ENCODE measurements at places on chromosomes 12 and 14.

GRCh38 chr12:11725686-11726085 lies 76.2 kb downstream of the ETV6 start:
- no peak for DNase-seq

GRCh38 chr12:112907415-112908157 lies 824 bp downstream of the OAS1 start:
- DNase-seq, result no peak

- no peak for DNase-seq
Measured at GRCh38 chr14:33317675-33318074, 379.0 kb downstream of the NPAS3 start.

DNA sequence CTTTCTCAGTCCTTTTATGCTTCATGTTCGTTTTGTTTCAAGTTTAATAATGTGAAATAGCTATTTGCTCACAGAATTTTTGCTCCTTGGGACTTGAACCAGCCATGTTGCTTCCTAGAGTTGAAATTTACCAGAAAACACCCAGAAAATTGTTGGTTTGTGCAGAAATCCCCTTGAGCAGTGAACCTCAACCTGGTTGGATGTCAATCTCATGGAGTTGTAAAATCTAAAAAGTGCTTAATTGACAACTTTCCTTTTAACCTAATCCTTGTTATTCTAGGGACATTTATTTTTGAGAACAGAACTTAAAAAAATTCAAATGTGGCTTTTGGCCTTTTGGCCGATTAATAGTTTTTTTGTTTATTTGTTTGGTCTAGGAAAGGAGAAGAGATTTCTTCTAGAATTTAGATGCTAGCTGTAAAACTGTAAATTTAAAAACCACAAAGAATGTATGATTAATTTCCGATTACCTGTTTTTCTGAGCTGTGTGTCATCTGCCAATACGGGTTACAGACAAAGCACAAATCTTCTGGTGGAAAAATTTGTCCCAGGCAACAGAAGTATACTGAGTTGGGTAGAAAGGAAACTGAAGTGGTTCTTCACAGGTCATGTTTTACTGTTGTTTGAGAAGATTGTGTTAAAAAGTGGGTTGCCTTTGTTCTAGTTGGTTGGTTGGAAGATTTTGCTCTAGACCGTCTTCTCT lies 154.4 kb downstream of the FUT8 start:
- no peak for DNase-seq

- no peak for DNase-seq
Measured at GRCh38 chr12:77388445-77389265, 323.3 kb upstream of the E2F7 start.

DNA sequence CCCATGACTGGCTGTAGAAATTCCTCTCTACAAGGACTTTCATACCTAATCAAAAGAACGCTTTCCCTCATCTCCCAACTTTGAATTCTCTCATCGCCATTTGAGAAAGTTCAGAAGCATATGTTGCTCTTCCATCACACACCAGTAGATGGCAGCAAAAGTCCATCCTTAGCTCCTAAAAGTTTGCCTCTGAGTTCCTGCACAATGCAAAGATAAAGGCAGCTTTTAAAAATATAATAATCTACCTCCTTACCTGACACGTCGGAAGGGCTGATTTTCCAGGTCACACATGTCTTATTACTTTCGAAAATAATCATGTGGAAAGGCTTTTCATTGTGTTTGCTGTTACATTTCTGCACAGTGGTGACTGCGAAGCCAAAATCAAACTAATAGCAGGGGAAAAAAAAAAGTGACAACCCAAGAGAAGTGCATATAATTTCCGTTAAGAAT lies 456.7 kb upstream of the SEL1L start:
- DNase-seq, result peak; percentile 39

DNA sequence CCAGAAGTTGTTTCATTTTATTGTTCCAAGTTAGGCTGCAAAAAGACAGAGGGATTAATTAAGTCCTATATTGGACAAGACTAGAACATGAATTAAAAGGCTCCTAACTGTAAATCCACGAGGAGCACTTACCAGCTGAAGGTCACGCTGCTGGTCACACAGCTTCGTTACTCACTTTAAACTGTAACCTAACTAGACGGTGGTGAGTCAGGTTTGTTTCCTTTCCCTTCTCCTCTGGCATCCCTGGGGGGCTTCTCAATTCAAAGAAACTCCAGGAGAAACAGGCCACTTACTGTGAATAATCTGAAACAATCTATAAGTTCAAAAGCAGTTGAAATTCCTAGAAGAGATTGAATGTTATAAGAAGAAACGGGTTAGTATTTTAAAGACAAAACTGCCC lies 331.4 kb downstream of the BCAT1 start:
- DNase-seq, result no peak

DNA sequence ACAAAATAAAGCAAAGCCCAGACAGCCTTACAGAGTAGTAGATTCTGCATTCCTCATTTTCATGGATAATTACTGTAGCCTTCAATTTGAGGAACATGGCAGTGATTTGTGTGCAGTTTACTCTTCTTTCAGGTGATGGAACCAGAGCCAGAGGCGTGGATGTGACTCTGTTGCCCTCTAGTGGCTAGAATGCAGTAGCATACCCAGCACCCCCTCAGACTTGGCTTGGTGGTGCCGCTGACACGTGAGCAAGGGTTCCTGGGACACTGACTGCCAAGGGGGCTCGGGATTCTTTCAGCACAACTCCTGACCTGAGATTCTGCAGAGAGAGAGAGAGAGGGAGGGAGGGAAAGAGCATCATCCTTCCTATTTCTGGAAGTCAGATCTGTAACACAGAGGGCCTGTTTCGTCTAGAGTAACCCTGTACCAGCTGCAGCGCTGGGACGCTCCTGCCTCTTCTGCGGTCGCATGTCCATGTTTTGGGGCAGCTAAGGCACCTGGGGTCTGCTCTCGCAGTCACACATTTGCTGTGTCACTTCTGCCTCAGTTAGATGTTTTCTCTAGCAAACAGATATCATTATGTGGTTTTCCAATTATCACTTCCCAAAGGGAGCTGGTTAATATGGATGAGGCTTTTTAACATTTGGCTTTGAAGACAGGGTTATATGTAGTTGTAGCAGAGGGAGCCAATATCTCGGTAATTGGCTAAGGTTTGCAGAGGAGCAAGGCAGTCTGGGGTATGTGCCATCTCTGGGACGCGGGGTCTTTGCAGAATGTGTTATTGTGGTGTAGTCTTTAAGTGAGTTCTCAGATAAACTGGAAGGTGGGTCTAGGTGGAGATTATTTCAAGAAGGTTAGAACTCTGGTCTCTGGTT lies 428.1 kb downstream of the NRXN3 start:
- peak; percentile 51 for DNase-seq

DNA sequence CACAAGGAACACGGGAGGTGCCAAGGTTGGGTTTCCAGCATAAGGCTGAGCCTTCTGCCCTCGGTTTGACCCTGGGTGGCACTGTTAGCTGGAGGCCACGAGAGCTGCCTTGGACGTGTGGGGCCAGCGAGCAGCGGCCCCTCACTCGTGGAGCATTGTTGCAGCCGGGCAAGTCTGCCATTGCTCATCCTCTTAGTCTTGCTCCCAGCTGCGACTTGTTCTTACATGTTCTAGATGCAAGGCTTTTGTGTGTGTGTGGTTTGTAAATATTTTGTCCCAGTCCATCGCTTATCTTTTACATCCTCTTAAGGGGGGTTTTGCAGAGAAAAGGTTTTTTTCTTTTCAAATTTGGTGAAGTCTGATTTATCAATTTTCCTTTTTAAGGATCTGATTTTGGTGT lies 21.1 kb upstream of the C1S start:
- DNase-seq, result no peak

DNA sequence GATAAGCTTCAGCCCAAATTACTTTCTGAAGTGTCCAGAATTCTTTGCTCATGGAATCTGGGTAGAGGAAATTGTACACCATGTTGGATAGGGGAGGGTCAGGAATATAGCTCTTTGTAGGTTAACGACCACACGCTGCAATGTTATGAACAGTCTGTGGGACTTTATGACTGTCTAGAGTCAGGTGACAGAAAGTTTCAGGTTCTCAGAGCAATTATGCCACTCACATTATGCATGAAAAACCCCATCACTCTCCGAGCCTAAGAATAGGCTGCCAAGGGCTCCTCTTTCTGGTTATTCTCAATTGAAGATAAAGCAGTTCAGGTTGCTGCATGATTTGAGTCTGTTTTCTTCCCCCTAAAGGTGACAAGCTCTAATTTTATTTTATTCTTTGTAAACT lies 430.9 kb downstream of the ATP23 start:
- no peak for DNase-seq

GRCh38 chr14:28542040-28542439 lies 224.5 kb upstream of the FOXG1 start:
- no peak for DNase-seq

- no peak for DNase-seq
Measured at GRCh38 chr14:59004012-59004411, 184.5 kb upstream of the DAAM1 start.

DNA sequence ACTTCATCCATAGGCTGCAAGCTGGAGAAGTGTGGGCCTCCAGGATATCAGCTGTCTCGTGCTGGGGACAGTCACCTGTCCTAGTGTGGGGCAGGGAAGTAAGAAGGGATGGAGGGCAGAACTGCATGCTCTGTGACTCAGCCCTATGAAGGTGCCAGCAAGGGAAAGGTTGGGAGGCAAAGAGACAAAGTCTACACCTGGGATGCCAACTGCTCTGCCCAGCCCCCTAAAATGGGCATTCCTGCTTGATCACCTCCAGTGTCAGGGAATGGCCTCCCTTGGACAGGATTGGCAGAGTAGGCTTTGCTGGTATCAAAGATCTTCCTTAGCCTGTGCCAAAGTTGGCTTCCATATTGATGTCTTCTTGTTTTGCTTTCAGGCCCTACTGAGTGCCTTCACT lies 335.0 kb downstream of the BCL11B start:
- DNase-seq, result no peak

GRCh38 chr12:51620448-51620847 lies 29.4 kb downstream of the SCN8A start:
- no peak for DNase-seq

DNA sequence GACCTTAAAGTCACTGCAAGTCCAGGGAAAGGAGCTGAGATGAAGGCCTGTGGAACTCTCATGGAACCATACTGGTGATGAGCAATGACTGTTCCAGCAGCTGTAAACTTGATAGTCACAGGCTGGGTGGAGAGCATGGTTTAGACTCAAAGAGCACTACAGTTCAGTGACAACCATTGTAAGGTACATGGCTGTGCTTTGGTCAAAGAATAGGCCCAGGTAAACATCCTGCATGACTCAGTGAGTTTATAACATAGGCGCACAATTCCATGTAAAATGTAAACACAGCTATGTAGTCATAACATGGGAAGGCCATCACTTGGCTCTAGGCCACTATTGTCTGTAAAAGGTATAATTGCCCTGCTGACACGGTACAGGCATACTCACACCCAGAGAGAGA lies 119.3 kb upstream of the FSCB start:
- no peak for DNase-seq

- DNase-seq, result no peak
Measured at GRCh38 chr12:49824895-49825294, 3.3 kb downstream of the NCKAP5L start.

DNA sequence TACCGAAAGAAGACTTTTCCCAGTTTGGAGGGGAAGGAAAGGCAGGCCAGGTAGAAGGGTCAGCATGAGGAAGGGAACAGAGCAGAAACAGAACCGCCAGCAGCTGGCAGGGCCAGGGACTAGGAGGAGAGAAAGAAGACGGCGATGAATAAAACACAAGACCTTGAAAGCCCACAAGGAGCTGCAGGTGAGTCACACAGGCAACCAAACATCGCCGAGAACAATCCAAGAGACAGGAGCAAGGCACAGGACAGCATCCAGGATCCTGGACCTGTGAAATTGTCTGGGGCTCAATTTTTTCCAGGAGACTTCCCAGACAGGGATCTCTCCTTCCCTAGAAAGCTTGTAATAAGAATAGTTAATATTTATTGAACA lies 47.3 kb downstream of the NUAK1 start:
- DNase-seq, result no peak

DNA sequence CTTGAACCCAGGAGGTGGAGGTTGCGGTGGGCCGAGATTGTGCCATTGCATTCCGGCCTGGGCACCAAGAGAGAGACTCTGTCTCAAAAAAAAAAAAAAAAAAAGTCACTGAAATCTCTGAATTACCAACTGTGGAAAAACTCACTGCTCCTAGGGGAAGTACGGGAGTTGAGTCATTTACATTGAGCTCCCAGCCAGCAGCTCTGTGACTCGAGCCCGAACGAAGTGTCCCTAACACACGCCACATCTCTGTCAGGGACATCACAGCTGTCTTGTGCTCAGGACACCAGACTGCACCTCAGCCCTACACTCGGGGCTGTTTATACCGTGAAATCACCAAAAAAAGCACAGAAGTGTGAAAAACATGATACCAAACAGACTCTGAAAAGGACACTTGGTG lies 21.1 kb downstream of the ATP6V0A2 start:
- DNase-seq, result no peak

GRCh38 chr14:71006200-71006563 lies 98.9 kb downstream of the PCNX1 start:
- no peak for DNase-seq

GRCh38 chr12:19683178-19683927 lies 244.1 kb downstream of the AEBP2 start:
- DNase-seq, result no peak

GRCh38 chr12:46460682-46461210 lies 88.2 kb upstream of the SLC38A2 start:
- peak; percentile 26 for DNase-seq

DNA sequence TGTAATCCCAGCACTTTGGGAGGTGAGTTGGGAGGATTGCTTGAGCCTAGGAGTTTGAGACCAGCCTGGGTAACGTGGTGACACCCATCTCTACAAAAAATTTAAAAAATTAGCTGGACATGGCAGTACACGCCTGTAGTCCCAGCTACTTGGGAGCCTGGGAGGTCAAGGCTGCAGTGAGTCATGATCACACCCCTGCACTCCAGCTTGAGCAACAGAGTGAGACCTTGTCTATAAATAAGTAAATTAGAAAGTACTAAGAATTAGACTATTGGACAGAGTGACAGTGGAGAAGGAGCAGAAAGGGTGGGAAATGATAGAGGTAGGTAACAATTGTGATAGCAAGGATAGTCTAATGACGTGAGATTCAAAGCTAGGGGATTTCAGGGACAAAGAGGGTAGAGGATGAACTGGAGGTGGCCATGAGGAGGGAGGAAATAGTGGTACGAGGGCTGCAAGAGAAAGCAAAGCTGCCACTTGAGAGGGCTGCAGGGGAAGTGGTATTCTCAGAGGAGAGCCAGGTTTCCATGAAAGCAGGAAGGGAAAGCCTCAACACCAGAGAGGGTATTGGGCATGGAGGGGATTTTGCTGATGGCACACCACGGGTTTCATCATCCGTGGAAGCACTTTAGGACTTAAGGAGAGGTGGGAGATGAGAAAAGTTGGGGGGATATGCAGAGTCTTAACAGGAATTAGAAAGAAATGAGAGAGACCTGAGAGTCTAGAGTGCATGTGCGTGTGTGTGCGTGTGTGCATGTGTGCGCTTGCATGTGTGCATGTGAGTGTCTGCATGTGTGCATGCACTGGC lies 85.6 kb downstream of the SYNE2 start:
- peak; percentile 33 for DNase-seq

GRCh38 chr12:116125956-116126566 lies 151.4 kb downstream of the MED13L start:
- DNase-seq, result no peak

DNA sequence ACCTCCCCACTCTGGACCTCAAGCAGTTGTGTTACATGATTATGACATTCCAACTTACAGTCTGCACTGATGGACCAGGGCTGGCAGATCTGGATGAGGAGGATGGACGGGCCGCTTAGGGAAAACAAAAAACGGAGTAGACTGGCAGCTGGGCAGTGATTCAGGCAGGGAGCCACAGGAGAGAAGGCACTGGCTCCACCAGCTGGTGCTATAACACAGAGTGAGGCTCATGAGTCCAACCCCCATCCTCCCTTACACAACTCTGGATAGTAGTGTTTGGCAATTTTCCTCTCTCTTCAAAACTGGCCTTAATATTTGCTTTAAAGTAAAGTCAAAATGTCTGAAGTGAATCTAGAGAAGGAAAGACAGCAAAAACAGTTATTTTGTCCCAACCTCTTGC lies 9.7 kb upstream of the RIC8B start:
- DNase-seq, result no peak

All from activated CD4-positive, alpha-beta memory T cell treated with anti-CD3 and anti-CD28 coated beads for 36 hours (primary cell).